ENCODE measurements at places on chromosomes 11 and 22.

- DNase-seq = no peak
Measured at GRCh38 chr11:57842873-57843272, 81.3 kb downstream of the CTNND1 start.

- DNase-seq = no peak
Measured at GRCh38 chr11:108824545-108824944, 159.7 kb downstream of the DDX10 start.

DNA sequence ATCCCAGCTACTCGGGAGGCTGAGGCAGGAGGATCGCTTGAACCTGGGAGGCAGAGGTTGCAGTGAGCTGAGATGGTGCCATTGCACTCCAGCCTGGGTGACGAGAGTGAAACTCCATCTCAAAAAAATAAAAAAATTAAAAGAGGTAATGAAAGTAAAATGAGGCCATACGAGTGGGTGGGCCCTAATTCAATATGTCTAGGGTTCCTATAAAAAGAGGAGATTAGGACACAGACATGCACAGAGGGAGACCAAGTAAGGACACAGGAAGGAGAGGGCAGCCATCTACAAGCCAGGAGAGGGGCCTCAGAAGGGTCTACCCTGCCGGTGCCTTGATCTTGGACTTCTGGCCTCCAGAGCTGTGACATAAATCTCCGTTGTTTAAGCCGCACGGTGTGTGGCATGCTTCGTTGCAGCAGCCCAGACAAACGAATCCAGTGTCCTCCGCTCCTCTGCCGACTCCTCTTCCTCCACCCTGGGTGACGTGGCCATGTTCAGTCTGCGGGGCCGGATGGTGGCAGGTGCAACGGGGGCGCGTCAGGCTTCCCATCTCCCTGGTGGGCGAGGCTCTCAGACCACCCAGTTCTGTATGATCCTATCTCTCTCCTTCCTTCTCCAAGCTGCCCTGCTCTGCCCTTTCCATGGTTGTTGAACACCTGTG lies 51.6 kb upstream of the PARVG start:
- no peak for DNase-seq

DNA sequence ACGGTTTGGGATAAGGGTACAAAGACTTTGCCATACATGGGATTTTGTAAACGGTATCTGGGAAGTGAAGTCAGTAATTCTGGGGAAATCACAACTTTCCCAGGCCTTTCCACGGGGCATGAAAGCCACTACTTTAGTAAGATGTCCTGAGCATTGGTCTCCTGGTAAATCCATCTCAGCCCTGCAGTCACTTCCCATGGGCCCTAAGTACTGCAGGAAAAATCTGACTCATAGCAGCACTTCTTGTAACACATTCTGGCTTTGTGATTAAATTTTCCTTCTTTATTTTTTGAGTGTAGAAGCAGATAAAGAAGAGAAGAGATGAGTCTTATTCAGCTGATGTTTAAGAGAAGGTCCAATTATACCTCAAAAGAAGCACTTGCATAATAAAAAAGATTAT lies 67.6 kb downstream of the BLID start:
- no peak for DNase-seq

DNA sequence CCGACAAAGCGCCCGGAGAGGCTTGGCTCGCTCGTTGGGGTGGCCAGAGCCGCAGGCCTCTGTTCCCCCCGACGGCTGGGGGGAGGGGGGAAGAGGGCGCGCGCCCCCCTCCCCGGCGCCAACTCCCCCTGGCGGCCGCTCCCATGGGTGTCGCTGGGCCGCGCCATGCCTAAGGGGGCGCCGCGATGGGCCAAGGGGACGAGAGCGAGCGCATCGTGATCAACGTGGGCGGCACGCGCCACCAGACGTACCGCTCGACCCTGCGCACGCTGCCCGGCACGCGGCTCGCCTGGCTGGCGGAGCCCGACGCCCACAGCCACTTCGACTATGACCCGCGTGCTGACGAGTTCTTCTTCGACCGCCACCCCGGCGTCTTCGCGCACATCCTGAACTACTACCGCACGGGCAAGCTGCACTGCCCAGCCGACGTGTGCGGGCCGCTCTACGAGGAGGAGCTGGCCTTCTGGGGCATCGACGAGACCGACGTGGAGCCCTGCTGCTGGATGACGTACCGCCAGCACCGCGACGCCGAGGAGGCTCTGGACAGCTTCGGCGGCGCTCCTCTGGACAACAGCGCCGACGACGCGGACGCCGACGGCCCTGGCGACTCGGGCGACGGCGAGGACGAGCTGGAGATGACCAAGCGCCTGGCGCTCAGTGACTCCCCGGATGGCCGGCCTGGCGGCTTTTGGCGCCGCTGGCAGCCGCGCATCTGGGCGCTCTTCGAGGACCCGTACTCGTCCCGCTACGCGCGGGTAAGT lies 1.4 kb downstream of the KCNC1 start:
- DNase-seq = no peak

GRCh38 chr22:49793296-49793695 lies 34.4 kb downstream of the BRD1 start:
- DNase-seq = no peak

DNA sequence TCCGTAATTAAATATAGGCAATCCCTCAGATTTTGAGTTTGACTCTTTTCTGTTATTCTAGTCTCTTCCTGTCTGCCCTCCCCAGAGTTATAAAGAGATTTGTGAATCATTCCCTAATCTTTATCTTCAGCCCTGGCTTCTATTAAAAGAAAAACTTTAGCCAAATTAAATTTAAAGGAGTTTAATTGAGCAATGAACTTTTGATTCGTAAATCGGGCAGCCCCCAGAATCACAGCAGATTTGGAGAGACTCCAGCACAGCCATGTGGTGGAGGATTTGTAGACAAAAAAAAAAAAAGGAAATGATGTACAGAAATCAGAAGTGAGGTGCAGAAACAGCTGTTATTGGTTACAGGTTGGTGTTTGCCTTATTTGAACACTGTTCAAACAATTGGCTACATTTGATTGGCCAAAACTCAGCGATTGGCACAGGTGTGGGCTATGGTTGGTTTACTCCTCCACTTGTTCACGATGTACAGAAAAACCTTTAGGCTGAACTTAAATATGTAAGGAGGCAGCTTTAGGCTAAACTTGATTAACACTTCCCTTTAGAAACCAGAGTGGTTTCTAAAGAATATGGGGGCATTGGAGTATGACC lies 2.3 kb upstream of the ALKBH8 start:
- no peak for DNase-seq

- DNase-seq = no peak
Measured at GRCh38 chr22:33083212-33083611, 25.0 kb upstream of the SYN3 start.

DNA sequence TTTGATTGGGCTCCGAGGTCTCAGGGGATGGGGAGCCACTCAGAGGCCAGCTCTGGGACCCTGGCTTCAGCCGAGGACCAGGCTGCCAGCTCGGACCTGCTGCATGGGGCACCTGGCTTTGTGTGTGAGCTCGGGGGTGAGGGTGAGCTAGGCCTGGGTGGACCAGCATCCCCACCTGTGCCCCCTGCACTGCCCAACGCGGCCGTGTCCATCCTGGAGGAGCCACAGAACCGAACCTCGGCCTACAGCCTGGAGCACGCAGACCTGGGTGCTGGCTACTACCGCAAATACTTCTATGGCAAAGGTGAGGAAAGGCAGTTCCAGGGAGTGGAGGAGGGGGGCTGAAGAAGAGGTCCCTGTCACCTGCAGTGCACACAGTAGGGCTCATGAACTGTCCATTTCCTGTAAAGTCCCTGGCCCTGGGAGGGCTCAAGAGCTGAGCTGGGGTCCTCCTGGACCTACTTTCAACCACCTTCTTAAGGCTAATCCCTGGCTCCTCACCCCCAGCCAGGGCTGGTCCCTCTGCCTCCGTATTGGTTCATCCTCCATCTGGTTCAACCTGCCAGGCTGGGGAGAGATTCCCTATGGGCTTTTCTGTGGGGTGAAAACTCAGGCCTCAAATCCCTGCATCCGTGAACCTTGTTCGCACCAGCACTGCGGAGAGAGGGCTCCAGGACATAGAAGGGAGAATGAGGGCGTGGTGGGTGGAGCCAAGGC lies 3.6 kb downstream of the SIPA1 start:
- DNase-seq = no peak

DNA sequence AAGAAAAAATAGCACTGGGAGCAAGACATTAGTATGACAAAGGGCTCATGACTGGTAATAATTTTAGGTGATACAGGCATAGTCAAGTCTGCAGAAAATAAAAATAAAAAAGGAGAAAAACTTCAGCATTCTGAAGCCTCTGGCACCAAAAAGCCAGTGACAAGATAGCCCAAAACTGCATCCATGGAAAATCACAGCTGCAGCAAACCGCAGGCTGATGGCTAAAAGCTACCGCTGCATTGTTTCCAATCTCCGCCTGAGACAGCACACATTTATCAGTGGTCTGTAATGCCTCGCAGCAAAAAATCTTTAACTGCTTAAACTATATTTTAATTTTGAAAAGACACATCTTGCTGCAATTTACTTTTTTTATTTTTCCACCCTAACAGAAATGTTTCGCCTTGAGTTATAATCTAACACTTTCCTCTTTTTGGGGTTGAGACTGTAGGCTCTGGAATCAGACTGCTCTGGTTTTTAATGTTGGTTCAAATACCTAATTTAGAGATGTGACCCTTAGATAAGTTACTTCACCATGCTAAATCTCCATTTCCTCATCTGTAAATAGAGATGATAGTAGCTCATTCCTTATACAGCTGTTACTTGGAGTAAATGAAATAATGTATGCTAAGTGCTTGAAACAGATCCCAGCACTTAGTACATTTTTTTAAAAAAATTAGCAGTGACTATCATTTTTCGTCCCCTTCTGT lies 42.0 kb upstream of the FIBIN start:
- DNase-seq = no peak

- no peak for DNase-seq
Measured at GRCh38 chr11:109956124-109956793, 136.9 kb upstream of the ZC3H12C start.

DNA sequence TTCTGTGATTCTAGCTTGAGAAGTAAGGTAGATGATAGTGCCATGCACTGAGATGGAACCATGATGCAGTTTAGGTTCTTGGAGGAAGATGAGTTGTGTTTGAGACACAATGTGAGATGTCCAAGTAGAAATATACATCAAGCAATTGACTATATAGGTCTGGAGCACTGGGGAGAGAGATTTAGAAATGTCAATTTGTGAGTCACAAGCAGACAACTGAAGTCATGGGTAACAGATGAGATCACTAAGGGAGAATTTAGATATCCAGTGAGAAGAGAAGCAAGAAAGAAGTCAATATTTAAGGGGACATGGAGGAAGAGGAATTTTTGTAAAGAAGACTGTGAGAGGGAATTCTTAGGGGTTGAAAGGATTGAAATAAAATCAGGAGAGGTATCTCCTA lies 65.1 kb upstream of the RRAS2 start:
- no peak for DNase-seq

DNA sequence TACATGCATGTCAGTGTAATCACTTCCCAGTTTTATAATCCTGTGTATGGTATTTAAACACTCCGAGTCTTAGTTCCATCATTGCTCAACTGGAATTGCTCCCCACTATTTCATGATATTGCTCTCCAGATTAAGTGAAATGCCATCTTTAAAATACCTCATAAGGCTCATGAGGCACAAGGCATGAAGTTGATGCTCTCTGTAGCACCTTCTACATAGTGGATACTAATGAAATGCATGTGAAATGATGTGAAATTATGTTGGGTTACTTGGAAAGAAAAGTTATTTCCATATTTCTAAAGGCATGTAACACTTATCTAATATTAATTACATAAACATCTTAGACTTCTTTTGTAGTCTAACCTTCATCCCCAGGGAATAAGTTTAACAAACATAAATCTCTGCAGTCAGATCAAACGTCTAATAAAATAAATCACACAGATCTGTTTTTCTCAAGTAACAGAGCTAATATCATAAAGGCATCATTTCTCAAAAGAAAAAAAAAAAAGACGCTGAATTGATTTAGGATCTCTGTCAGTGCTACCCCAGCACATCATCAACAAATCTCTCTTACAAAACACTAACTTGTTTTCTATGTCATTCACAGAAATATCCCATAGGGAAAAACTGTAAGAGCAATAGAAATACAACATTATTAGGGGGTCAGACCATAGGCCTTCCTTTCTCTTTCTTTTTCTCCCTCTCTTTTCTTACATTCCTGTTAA lies 736.0 kb upstream of the LRRC4C start:
- DNase-seq = no peak

- DNase-seq = no peak
Measured at GRCh38 chr11:111729831-111730311, 36.3 kb downstream of the PPP2R1B start.

DNA sequence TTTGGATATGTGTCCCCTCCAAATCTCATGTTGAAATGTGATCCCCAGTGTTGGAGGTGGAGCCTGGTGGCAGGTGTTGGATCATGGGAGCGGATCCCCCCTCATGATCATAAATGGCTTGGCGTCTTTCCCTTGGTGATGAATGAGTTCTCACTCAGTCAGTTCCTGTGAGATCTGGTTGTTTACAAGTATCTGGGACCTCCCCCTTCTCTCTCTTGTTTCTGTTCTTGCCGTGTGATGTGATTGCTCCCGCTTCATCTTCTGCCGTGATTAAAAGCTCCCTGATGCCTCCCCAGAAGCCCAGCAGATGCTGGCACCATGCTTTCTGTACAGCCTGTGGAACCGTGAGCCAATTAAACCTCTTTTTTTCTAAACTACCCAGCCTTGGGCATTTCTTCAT lies 102.2 kb downstream of the SEZ6L start:
- DNase-seq = no peak

- DNase-seq = no peak
Measured at GRCh38 chr11:14309425-14310192, 49.4 kb downstream of the RRAS2 start.

GRCh38 chr22:24284747-24285203 lies 14.1 kb downstream of the SPECC1L start:
- no peak for DNase-seq

DNA sequence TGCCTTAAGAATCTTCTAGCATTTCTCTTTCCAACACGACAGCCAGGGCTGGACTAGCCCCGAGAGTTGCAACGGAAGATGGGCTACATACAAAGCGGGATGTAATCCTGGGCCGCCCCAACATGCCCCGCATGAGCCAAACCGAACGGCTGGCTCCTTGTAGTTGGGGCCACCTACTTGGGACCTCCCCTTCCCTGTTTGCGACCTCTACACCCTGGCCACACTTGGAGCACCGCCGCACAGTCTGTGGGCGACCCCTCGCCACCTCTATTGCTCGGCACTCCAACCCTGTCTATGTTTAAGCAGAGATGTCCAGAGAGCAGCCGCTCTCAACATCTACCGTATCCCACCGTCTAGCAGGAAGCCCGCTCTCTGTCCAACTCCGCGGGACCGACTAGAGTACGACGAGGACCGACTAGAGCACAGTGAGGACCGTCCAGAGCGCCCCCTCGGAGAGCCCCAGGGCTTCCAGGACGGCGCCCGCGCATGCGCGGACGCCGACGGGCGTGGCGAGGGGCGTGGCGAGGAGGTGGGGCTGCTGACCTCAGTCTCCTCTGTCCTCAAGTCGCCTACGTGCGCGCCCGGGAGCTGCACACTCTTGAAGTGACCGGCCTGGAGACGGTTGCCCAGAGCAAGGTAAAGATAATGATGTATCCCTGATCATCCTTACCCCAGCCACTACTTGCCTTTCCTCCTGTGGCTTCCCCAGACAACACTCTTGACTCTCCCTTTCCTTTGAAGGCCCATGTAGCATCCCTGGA lies 32.3 kb downstream of the NEAT1 start:
- peak; percentile 89 for DNase-seq

- DNase-seq = no peak
Measured at GRCh38 chr11:62393061-62393611, 25.7 kb upstream of the SCGB1A1 start.

GRCh38 chr22:20131859-20132685 lies 468 bp downstream of the ZDHHC8 start:
- peak; percentile 38 for DNase-seq

GRCh38 chr22:20433686-20434241 lies 3.9 kb downstream of the SCARF2 start:
- DNase-seq = no peak
